ENCODE measurements at places on chromosomes 6 and 20.

GRCh38 chr20:39800111-39800510 is 838.0 kb downstream of the DHX35 start:
- DNase-seq, result peak; percentile 39

- no peak for DNase-seq
Observed at GRCh38 chr20:55530763-55531162, 474.6 kb downstream of the CBLN4 start.

DNA sequence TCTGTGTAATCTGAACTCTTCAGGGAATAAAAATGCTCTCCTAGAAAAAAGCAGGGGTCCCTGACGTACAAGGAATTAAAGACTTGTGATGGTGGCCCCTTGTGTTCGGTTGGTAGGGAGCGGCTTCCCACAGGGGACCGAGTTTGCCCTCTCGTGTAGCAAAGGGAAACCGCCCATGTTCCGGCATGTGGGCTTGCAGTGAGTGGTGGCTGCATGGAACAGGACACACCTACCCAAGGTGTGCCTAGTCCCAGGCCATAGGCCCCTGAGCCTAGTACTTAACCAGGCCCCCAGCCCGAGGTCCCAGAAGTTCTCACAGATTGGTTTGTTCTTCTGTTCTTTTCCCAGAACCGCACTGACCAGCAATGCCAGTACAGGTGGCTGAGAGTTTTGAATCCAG is 15.5 kb downstream of the MYBL2 start:
- DNase-seq, result no peak

- DNase-seq, result no peak
Observed at GRCh38 chr6:13068586-13069210, 259.6 kb downstream of the TBC1D7 start.

- peak; percentile 31 for DNase-seq
Observed at GRCh38 chr20:37755665-37756064, 61.8 kb downstream of the CTNNBL1 start.

DNA sequence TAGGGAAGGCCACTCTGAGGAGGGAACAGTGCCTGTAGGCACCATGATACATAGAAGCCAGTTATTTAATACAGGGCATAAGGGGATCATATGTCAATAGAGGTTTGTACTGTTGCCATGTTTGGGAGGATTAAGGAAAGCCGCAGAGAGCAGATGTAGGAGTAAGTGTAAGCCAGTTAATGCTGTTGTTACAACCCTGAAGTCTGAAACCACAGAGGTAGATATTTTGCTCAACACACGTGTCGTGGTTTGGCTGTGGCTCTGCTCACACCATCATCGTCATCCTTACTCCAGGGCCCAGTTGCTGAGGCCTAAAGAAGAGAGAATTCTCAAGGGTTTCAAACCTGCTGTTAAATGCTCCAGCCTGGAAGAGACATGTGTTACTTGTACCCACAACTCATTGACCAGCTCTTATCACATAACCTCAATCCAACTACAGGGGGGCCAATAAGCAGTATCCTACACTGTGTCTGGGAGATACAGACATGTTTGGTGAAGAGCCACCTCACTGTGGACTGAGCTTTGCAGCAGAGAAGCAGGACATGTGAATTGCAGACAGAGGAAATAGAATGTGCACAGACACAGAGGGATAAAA is 31.0 kb upstream of the PSMF1 start:
- no peak for DNase-seq

GRCh38 chr6:162181741-162182401 is 545.7 kb downstream of the PRKN start:
- DNase-seq, result peak; percentile 14

- peak; percentile 82 for DNase-seq
Observed at GRCh38 chr6:163814494-163815364, 400.2 kb downstream of the QKI start.

DNA sequence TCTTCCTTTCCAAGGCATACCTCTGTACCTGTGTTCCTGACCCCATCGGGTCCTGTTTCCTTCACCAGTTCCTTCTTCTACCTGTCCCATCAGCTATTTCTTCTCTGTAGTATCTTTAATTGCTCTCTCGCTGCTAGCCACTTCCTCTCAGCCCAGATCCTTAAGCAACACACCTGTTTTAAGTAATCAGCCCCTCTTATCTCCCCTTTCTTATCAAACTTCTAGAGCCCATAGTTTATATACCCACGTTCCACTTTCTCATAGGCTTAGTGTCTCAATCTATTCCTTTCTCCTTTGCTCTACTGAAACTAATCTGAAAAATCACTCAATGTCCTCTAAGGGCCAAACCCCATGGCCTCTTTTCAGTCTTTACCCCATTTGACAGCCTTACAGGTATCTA is 239.6 kb downstream of the BTBD9 start:
- no peak for DNase-seq

DNA sequence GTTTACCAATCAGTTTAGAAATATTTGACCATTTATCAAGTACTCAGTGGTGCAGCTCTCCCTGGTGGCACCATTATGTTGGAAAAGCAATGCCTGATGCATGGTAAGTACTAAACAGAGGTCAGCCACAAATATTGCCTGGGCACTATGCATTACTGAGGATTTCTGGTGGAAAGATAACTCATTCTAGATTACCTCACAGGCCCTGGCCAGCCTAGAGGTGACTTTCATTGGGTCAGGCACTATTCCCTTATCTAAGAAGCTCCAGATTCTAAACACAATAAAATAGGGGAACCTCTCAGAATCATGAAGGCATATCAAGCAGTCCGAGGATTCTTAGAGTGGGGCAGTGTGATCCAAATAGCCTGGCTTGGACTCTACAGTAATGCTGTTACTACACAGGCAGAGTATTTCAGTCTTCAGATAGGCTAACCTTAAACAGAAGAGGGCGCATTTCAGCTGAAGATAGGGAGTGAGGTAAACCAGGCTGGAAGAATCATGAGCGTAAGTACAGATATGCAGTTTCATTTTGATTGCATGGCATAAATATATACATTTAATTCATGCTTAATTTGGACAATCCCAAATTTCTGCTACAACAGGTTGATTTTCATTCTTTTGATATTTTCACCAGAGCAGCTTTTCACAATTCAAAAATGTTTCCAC is 12.1 kb downstream of the LGSN start:
- DNase-seq, result peak; percentile 37

All from fibroblast of skin of right quadriceps (primary cell).